Tibial nerve (tissue), 4 donors: ENCODE measurements at places on chromosomes 11 and 22. TPM values are rescaled to one million over a fixed set of nuclear protein-coding genes. Genes with fewer than 3 reads are reported as not detected.

DNA sequence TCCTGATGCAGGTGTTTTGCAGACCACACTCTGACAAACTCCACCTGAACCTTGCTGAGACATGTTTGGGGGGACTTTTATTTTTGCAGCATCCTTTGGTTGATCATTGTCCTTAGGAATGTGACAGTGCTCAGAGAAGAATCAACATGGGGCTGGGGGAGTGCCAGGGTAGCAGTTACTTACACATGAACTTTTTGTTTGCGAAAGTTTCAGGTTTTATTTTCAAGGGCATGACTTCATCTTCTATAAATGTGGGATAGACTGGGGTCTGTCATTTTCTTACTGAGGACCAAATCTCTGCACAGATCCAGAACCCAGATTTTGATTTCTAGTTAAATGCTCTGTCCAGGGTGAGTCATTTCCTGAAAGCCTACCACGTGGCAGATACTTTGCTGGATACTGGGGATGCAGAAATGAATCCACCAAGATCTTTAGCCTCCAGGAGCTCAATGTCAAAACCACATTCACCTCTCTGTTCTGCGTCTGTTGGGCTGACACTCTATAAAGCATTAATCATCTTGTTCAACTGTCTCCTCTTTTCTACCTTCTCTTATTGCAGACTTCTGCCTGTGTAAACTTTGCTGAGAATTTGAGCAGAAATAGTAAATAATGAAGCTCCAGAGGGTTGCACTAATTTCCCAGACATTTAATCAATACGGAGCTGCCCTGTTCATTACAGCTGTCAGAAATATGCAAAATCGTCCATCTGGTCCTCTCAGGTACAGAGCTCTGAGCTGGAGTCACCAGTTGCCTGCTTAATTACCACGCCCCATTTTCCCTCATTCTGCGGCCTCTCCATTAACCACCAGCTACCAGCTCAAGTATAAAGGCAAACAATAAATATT is 387.9 kb downstream of the MIAT start:
- no peak for DNase-seq

DNA sequence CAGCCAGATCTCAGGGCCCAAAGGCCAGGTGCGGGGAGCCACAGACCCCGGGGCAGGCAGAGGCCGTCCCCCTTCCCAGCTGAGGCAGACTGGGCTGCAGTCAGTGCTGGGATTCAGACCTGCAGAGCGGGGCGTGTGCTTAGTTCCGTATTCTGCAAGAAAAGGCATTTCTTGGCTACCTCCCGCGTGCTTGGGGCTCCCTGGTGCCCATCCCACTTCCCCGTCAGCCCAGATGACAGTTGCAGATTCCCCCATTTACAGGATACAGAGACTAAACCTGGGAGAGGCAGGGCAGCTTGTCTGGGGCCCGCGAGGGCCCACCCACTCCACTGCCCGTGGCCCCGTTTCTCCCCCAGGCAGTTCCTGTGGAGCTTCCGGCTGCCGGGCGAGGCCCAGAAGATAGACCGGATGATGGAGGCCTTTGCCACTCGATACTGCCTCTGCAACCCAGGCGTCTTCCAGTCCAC is 18.3 kb downstream of the CYTH4 start:
- no peak for DNase-seq

GRCh38 chr11:6410695-6411430 is 8.0 kb downstream of the APBB1 start:
- no peak for DNase-seq

GRCh38 chr22:40485813-40486667 is 115.6 kb downstream of the SGSM3 start:
- DNase-seq, result no peak

- DNase-seq, result no peak
Measured at GRCh38 chr11:102462610-102463009, 10.0 kb upstream of the TMEM123 start.

Gene ISX
- not detected for total RNA-seq

Gene TMEM191B
- 24.7 TPM for total RNA-seq
